ENCODE measurements at places on chromosomes 7 and 10.

- DNase-seq: no peak
Observed at GRCh38 chr10:28250782-28251181, 52.1 kb downstream of the MPP7 start.

DNA sequence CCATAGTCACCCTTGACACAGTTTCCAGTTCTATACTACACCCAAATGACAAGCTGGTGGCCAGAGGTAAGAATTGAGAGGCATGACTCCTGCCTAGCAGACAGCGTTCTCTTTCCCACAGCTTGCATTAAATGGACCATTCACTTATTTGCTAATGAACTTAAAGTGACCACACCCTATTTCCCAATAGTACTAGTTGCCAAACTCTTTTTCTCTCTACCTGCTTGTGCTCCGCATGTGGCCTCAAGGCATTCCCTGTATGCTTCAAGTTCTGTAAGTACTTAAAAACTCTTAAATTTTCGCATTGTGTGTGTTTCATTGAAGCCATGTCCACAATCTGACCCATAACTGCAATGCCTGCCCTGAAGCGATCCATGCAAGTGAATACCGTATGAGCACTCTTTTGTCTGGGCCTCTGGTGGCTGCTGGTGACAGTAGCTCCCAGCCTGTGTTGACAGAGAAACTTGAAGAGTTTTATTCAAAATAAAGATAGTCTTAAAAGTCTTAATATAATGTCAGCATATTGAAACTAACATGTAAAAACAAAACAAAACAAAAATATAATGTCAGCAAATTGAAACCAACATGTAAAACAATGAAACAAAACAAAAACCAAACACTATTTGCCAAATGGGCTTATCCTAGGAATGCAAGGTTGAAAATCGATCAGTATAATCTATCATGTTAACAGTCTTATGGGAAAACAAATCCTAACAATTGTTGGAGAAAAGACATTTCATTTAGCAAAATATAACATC, 73.6 kb downstream of the CCSER2 start:
- DNase-seq: no peak

GRCh38 chr7:2559283-2559950, 638 bp downstream of the IQCE start:
- no peak for DNase-seq

- DNase-seq: no peak
Observed at GRCh38 chr10:22370320-22370719, 25.0 kb downstream of the SPAG6 start.

- no peak for DNase-seq
Observed at GRCh38 chr7:70674571-70675010, 457.4 kb upstream of the GALNT17 start.

- peak; percentile 83 for DNase-seq
Observed at GRCh38 chr7:17769918-17770317, 170.4 kb downstream of the SNX13 start.

- DNase-seq: no peak
Observed at GRCh38 chr7:158314394-158314793, 273.2 kb downstream of the PTPRN2 start.

GRCh38 chr7:50513166-50513871, 51.9 kb downstream of the DDC start:
- no peak for DNase-seq

DNA sequence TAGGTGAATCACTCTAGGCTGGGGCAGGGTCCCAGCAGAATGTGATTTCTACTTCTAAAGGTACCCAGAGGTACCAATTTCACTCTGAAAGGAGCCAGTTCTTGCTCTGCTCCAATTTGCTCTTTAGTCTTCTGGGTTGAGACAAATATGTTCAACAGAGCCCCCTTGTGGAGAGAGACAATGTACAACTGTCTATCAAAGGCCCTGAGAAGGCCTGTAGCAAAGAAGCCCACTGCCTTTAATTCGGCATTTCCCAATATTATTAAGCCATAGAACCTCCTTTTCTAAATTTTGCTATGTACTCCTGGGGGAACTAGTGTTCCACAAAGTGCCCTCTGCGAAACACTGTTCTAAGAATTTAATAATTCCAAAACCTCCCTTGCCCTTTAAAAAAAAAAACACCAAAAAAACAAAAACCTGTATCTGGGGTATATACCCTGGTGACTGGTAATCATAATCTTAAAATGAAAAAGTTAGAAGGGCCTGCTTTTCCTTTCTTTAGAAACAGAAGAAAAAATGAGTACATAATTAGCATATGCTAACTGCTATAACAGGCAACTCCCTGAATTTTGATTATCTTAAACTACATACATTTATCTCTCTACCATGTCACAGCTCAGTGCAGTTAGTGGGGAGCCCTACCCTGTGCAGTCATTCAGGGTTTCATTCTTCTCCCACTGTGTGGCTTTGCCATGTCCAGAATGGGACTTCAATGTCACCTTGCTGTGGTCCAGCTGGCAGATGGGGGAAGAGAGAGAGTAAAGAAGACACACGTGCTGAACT, 160.9 kb upstream of the BMPER start:
- peak; percentile 34 for DNase-seq
